ENCODE measurements at places on chromosomes 7 and 10.

DNA sequence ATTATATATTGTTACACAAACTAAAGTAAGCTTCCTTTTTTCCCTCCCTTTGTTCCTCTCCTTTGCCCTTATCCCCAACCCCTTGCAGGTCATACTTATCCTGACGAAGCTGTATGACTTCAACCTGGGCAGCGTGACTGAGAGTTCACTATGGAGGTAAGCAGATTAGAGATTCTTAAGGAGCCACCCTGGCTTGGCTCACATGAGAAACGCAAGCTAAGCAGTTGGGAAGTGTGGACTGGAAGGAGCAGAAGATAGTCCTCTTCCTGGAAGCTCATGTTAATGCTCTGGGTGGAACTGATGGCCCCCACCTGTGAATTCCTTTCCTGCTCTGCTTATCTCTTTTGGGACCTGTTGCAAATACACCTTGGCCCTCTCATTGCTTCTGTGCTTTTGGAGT is 201.6 kb downstream of the SORCS3 start:
- DNase-seq = no peak

DNA sequence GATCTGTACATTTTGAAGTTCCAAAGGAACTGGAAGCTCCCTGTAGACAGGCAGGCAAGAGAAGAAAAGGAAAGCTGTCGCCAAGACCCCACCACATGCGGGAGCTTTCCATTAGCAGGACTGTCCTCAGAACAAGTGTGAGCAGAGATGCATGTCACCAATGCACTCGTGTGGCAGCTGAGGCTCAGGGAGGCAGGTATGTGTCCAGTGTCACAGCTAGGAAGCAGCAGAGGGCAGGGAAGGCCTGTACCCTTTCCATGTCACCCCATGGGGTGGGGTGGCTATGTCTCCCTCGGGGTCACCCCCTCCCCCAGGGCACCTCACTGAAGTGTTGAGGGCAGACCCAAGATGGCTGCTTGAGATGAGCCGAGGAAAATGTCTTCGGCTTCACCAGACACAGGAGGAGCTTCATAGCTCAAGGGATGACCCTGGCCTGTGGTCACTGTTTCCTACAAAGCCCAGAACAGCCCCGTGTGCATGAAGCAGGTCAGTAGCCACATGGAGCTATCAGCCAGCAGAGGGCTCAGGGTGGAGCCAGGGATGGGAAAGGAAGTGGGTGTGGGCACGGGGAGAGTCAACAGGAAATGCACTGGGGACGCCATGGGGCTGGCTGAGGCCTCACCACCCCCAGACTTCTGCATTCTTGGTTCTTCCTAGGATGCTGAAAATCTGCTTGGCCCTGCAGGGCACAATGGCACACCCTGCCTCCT is 96.6 kb downstream of the FAM53B start:
- peak; percentile 68 for DNase-seq

GRCh38 chr10:11515596-11516430 is 95.6 kb downstream of the USP6NL start:
- DNase-seq = no peak

- DNase-seq = no peak
Observed at GRCh38 chr7:127993317-127993716, 37.9 kb downstream of the LRRC4 start.

- no peak for DNase-seq
Observed at GRCh38 chr10:79285315-79286197, 61.7 kb upstream of the PPIF start.

DNA sequence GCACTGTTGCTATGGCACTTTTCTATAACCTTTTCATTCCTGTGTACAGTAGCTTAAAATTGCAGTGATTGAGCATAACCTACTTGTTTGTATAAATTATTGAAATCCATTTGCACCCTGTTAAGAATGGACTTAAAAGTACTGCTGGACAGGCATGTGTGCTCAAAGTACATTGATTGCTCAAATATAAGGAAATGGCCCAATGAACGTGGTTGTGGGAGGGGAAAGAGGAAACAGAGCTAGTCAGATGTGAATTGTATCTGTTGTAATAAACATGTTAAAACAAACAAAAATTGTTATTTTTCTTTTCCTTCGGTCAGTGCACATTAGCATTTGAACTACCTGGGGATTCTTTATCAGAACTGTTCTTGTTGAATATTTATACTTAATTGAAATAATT is 57.1 kb upstream of the BAMBI start:
- no peak for DNase-seq

- DNase-seq = no peak
Observed at GRCh38 chr10:130429809-130430208, 293.6 kb downstream of the GLRX3 start.

DNA sequence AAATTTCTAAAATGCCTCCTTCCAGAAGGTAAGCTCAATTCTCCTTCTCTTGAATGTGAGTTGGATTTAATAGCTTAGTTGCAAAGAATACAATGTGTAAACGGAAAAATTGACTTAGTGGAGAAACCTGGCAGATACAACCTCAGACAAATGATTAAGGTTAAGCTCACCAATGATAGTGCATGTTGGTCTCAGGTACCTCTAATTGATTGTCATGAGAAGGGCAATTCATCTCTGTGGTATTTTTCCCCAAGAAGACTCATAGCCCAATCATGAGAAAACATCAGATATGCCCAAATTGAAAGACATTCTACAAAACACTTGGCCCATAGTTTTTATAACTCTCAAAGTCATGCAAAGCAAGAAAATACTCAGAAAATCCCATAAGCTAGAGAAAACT is 36.2 kb upstream of the TMEM106B start:
- DNase-seq = no peak

DNA sequence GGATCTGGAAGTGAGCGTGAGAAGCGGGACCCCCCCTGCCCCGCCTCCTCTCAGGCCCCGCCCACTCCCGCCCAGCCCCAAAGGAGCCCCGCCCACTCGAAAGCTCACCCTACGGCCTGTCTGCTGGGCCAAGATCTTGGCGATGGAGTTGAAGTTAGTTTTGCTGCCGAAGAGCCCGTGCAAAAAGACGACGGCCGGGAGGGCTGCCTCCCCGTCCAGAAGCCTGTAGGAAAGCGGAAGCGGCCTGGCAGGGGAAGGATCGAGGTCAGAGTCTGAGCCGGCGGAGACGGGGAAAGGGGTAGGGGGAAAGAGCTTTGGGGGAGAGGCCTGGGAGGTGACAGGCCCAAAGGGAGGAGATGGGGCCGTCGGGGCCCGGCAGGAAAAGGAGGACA is 386 bp downstream of the ABHD11 start:
- DNase-seq = no peak

- no peak for DNase-seq
Observed at GRCh38 chr10:101053516-101053915, 8.3 kb upstream of the KAZALD1 start.

Measured in right lobe of liver (tissue), 6 donors.